ENCODE measurements at places on chromosomes 16 and 17. TPM values are rescaled to one million over a fixed set of nuclear protein-coding genes. Genes with fewer than 3 reads are reported as not detected.

Gene USP32
- polyA plus RNA-seq = 7.5 TPM

Gene SCNN1B
- not detected for polyA plus RNA-seq

Gene TPPP3
- not detected for polyA plus RNA-seq

Gene ST6GALNAC2
- polyA plus RNA-seq = not detected

Gene ZPBP2
- polyA plus RNA-seq = not detected

Gene GP1BA
- not detected for polyA plus RNA-seq

Gene FOXJ1
- polyA plus RNA-seq = not detected
